Activated CD4-positive, alpha-beta T cell treated with anti-CD3 and anti-CD28 coated beads, Interleukin-2, Interleukin-6, amounts not matched to agents 100 ng/mL and 50 ng/mL, durations not matched to agents 16 hours and 8 hours (primary cell): ENCODE measurements at places on chromosomes 2 and 18.
A peak's percentile ranks its signal among the peaks of the same experiment; 100 is the strongest.

- no peak for DNase-seq
Observed at GRCh38 chr2:70630761-70631160, 77.1 kb upstream of the TGFA start.

GRCh38 chr18:28044036-28044435, 132.9 kb downstream of the CDH2 start:
- DNase-seq, result no peak

DNA sequence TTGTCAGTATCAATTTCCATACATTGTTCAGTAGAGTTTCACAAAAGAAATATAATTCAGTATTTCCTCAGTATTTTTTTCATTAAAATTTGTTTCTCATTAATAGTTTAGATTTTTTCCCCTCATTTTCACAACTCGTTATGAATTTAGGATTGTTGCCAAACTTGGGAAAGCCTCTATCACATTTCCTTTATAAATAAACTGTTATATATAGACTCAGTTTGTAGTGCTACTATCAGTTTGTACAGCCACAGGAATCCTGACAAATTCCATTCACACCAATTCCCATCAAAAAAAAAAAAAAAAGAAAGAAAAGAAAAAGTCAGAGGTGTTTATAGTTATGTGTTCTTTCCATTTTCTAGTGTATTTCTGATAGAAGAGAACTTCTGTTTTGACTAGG, 123.3 kb upstream of the DCC start:
- DNase-seq, result no peak

DNA sequence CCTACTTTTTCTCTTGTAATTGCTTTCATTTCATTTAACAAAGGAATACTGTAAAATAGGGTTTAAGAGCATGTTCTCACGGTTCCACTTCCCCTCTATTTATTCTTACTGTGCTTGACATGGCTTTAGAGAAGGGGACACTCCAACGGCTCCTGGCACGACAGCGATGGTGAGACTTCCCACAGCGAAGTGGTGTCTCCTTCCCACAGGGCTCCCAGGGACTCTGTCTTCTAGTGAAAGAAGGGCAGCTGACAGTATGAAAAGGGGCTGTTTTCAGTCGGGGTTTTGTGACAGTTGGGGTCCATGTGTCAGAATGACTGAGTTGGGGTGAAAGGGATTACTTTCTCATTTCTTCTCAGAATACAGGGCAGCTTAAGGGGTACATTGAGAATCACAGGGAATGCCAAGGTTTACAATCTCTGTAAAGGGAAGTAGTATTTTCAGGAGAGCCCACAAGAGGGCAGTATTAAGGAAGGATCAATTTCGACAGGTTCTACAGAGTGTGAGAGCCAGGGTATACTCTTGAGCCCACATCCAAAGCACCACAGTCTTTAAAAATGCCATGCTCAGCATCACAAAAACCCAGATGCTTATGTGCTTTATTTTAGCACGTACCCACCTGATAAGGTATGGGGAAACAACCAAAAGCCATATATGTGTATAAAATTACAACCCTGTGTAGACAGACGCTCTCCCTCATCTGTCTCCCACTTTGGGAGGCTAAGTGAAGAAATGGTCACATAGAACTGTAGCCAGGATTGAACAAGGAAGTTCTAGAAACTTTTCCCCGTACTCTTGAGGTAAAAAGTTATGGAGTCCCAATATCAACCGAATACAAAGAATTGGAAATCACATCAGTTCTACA, 31.3 kb upstream of the RAPGEF4 start:
- DNase-seq, result peak; percentile 21

DNA sequence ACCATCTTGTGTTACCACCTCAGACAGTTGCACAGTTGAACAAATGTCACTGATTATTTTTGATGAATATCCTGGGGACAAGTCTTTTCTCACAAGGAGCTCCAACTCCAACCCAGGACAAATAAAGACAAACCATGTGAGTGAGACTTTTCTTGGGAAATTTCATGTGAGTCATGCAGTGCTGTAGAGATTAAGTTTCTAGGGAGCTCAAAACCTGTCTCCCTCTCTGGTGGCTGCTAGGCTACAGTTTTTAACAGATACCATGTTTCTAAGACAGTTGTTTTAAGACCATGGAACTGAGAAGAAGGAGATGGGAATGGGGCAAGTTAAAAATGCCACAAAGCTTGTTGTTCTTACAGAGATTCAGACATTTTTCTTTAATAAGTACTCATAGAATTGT, 255.5 kb downstream of the RIT2 start:
- no peak for DNase-seq

DNA sequence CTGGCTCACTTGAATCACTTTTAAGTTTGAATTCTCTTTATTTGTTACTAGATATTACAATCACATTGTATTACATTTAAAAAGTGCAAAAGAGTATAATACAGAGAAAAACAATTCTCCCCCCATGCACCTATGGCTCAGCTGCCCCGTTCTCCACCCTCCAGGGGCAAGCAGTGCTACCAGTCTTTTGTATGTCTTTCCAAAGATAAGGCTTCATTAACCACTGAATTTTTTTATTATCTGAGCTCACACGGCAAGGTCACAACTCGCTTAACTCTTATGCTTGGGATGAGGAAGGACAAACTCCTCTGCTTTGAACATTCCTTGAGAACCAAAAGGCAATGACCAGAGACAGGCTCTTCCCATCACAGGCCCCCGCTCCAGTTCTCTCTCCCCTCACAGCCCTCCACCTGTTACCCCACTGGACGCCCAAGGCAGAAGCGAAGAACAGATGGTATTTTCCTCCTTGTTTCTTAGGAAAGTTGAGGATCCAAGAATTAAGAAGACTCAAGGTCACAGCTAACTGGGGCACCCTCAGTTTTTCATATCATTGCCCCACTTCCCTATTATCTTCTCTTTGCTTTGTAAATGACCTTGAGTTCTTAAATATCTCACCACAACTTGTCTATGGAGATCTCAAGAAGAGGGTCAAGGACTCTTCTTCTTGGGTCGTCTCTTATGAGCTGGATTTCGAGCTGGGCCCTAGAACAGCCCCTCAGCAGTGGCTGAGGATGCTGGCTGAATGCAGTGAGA, 30.1 kb downstream of the SH2D6 start:
- no peak for DNase-seq
